Hippocampal formation (tissue), 2 donors: ENCODE measurements at places on chromosomes 13 and 19.

DNA sequence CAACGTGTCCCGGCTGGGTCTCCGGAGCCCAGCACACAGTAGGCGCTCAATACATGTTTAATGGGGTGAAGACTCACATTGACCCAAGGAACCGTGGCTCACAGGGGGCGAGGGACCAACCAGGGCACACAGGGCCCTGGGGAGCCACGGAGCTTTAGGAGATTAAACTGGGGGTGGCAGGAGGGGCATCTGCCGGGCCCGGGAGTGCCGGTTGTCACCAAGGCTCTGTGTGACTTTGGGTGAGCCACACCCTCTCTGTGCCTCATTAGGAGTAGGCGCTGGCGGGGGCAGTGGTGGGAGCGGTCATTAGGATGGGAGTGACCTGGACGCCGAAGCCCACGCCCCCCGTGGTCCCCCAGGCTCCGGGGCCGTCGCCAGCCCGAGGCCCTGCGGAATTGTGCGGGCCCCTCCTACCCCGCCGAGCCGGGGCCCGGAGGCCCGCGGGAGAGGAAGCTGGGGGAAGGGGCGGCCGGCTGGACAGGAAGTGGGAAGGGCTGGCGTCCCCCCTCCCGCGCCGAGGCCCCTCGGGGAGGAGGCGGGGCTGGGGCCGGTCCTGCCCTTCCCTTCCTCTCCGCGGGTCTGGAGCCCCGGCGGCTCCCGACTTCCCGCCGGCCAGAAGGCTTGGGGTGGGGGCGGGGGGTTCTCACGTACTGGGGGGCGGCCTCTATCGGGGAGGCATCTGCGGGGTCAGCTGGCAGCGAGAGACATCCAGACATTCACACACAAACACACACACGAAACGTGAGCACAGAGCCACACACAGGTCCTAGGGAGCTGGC, 1.8 kb upstream of the SSBP4 start:
- DNase-seq: no peak

DNA sequence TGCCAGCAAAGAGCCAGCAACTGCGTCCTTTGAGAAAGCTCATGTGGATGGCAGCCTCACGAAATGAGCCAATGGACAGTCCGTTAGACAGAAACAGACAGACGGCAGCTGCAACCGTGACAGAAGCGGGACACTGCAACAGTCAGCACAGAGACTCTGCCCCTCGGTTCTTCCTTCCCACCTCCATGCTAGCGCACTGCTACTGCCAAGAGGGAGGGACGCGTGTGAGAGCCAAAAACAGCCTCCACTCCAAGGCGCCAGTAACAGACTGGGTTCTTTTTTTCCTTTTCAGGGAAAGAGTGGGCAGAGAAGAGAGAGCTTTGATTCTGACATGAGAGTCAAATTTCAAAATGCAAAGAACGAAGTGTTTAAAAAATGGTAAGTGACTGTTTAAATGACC, 77.5 kb downstream of the SERP2 start:
- no peak for DNase-seq

- DNase-seq: peak; percentile 30
Observed at GRCh38 chr13:80884056-80884785, 543.3 kb upstream of the SPRY2 start.

GRCh38 chr13:50200988-50201387, 185.7 kb downstream of the KCNRG start:
- DNase-seq: no peak

DNA sequence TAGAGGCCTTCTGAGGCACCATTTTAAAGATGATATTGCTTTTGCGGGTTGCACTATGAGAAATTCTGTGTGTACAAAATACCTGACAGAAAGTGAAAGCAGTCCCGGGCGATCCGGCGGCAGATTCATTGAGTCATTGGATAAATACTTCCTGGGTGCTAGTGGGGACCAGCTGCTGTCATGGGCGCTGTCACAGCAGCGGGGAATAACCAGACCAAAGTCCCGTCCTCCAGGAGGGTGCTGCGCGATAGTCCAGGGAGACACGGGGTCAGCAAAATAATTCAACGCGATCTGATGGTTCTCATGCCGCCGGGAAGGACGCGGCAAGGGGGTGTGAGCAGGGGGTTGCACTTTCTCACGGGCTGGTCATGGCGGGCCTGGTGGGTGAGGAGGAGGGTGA, 13.5 kb downstream of the ZFR2 start:
- DNase-seq: no peak

DNA sequence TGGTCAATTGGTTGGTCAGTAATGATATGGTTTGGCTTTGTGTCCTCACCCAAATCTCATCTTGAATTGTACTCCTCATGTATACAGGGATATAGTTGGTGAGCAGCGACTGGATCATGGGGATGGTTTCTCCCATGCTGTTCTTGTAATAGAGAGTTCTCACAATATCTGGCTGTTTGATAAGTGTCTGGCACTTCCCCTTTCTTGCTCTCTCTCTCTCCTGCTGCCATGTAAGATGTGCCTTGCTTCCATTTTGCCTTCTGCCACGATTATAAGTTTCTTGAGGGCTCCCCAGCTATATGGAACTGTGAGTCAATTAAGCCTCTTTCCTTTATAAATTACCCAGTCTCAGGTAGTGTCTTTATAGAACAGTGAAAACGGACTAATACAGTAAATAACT, 120.7 kb downstream of the TRPC4 start:
- no peak for DNase-seq

- no peak for DNase-seq
Observed at GRCh38 chr13:48654511-48654910, 782 bp downstream of the CYSLTR2 start.

- DNase-seq: no peak
Observed at GRCh38 chr13:29746148-29746677, 104.2 kb downstream of the UBL3 start.

GRCh38 chr13:111247552-111247951, 72.9 kb upstream of the TEX29 start:
- no peak for DNase-seq

GRCh38 chr13:95115525-95115924, 185.7 kb downstream of the ABCC4 start:
- no peak for DNase-seq

DNA sequence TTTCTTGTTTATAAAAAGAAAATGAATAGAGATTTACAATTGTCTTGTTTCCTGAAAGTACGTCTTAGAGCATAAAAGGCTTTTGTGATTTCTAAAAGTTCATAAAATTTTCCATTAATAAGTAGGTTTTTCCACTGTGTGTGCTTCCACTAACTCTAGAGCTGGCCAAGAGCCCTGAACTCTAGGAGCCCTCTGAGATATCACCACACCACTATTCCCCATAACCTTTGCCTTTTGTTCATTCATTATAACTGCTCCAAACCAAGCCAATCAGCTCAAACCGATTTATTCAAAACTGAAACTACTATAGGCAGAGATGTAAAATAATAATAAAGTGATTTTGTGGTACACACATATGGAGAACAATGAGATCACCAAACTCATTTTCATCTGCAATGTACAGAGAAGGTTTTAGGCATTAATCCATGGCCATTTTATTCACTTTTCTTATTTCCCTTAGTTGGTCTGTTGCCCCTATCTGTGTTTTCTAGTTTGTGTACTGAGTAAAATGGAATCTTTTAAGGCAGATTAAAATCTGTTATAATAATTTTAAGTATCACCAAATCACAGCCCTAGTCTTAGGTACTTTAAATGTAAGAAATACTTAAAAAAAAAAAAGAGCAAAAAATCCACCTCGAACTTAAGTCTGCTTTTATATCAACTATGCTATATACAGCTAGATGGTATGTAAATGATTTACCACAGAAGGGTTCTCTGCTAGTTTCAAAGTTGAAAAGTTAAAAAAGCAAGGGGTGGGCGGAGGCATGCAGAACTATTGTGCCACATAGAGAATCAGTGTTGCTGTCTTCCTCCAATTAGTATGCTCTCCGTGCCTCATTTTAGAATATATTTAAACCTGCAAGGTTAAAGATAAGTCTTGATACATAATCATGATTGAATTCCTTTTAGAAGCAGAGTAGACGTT, 311.3 kb downstream of the KLF12 start:
- no peak for DNase-seq

GRCh38 chr19:31099515-31100205, 249.6 kb downstream of the TSHZ3 start:
- DNase-seq: no peak

- DNase-seq: no peak
Observed at GRCh38 chr19:36051637-36052036, 2.4 kb downstream of the THAP8 start.

DNA sequence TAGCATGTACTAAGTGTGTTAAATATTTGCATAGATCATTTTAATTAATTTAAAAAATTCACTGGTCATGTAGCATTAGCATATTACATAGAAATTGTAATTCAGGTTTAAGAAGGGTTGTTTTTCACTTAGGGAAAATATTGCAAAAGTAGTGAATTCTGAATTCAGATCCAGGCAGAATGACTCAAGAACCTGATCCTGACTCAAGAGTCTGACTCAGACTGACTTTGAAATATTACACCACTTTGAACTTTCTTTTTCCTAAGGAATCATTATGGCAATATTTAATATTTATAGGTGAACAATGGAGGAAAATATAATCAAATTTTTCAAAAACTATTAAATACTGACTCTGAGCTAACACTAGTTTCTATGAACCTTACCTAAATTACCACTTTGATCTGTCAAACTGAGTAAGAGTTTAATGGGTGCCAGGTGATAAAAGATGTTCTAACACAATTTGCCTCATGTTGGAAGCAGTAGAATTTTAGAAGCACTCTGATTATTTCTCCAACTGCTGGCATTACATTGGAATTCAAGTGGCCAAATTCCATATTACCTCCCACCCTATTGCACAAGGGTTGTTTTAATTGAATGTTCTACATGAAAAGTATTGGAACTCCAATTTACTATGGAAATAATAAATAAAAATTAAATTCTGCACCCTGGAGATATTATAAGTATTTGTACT, 261.6 kb downstream of the SLITRK1 start:
- DNase-seq: no peak

- no peak for DNase-seq
Observed at GRCh38 chr19:1063030-1063908, 3.7 kb upstream of the ARHGAP45 start.

DNA sequence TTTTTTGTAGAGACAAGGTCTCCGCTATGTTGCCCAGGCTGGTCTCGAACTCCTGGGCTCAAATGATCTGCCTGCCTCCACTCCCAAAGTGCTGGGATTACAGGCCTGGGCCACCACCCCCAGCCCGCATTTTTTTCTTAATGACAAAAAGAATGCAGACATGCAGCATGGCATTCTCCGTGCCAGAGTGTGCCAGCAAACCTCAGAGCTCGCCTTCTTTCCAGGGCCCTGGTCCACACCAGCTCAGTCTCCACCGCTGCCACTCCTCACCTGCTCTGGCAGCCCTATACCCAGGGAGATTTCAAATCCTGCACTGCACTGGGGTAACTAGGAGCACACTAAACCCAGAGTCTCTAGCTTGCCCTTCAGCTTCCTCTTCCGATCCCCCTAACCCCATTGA, 41.7 kb downstream of the ZIC5 start:
- no peak for DNase-seq

GRCh38 chr19:18377026-18377425, 8.9 kb upstream of the GDF15 start:
- DNase-seq: no peak

DNA sequence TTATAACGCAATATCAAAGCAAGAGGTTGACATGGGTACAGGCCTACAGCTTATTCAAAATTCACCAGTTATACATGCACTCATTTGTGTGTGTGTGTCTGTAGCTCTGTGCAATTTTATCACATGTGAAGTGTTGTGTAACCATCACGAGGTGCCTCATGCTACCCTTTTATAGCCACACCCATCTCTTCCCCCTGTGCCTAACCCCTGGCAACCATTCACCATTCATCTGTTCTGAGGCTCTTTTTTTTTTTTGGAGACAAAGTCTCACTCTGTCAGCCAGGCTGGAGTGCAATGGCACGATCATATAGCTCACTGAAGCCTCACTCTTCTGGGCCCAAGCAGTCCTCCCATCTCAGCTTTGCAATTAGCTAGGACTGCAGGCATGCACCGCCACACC, 78.4 kb downstream of the DPF1 start:
- DNase-seq: no peak

DNA sequence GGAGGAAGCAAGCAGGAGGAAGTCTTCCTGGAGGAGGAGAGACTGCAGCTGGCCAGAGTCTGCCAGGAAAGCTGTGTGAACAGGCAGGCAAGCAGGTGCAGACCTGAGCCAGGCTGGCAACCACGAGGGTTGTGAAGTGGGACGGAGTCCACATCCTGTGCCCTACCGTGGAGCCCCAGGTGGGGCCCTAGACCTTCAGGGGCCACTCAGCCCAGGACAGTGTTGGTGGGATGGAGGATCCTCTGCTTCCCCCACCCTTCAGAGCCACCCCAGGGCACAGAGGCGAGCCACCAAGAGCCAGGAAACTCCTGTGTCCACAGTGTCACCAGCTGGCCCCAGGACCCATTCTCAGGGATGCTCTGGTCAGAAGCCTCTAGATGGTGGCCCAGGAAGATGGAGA, 8.4 kb upstream of the VSTM2B start:
- DNase-seq: no peak

DNA sequence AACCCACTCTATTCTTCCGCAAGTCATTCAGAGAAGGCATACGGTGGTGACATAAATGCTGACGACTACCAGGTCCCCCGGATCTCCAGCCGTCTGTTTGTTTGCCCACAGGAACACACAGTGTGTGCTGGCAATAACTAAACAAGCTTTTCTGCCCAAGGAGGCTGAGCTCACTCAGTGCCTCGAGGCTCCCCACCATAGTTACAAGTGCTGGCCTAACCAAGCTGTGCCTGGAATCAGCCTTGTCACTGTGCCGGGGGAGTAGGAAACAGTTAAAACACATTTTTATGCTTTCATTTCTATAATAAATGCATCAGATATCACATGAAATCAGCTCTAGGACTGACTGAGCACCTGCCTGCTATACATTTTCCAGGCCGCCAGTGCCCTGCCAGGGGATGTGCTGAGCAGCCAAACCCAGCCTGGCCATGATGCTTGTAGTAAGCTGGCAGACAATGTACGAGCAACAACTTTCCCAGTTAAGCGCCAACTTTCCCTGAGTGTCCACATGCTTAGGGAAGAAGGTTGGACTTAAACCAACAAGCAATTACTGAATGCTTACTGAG, 28.1 kb downstream of the BRD4 start:
- DNase-seq: no peak

DNA sequence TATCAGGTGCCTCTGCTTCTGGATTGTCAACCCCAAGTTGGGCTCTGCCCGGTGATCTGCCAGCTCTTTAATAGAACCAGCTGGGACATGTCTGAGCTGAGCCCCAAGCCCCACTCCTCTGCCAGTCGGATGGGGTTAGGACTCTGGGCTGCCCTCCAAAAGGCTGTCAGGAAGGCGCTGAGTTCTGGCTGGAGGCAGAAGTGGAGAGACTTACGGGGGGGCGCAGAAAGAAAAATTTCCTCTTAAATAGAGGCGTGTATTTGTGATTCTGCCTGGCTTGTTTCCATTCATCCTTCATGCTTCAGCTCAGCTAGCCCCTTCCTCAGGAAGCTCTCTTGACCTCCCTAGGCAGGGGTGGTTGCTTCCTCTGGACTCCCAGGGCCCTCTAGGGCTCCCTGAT, 985 bp upstream of the KCNK6 start:
- DNase-seq: no peak

DNA sequence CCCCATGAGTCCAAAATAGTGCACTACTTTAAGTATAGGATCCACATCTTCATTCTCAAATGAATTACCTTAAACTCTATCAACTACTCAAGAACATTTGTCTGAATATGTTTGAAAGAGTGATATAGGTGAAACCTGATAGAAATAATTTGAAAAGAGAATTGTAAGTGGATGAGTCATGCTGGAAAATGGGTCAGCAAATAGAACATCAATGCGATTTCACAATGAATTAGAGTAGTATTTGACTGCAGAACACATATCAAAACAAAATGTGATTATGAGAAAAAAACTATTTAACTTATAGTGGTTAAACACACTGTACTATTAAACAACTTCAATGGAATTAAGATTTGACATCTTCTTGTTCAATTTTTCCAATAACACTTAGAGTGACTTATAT, 300.6 kb upstream of the KLHL1 start:
- no peak for DNase-seq
